ENCODE measurements at places on chromosomes 12 and 14.
A peak's percentile ranks its signal among the peaks of the same experiment; 100 is the strongest.

DNA sequence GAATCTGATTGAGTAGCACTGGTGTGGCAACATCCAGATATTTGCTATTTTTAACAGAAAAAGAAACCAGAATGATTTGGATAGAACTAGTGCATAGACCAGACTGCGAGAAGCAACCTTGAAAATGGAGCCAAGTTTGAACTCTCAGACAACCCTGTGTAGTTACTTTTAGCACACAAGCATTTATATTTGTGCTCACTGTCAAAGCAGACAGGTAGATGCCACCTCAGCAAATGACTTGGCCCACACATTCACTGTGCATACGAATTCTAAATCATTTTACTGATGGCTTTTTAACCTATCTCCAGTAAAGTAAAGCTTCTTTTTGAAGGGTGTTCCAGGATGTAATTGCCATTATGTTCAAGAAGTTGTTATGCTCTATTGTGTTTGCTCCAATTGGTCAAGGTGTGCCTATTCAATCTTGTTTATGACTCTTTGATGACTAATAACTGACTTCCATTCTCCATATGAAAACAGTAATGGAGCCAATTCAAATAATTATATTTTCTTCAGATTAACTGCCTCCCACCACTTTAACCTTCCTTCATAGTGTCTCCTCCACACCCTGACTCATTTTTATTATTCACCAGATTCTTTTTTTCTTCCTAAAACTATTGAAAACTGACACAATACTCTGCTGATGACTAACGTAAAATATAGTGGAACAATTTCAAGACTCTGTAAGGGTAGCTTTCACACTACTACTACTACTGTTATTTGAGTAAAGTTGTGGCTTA is 138.5 kb downstream of the CCER1 start:
- no peak for DNase-seq

GRCh38 chr12:20646239-20646827 is 48.8 kb upstream of the SLCO1C1 start:
- DNase-seq: no peak

DNA sequence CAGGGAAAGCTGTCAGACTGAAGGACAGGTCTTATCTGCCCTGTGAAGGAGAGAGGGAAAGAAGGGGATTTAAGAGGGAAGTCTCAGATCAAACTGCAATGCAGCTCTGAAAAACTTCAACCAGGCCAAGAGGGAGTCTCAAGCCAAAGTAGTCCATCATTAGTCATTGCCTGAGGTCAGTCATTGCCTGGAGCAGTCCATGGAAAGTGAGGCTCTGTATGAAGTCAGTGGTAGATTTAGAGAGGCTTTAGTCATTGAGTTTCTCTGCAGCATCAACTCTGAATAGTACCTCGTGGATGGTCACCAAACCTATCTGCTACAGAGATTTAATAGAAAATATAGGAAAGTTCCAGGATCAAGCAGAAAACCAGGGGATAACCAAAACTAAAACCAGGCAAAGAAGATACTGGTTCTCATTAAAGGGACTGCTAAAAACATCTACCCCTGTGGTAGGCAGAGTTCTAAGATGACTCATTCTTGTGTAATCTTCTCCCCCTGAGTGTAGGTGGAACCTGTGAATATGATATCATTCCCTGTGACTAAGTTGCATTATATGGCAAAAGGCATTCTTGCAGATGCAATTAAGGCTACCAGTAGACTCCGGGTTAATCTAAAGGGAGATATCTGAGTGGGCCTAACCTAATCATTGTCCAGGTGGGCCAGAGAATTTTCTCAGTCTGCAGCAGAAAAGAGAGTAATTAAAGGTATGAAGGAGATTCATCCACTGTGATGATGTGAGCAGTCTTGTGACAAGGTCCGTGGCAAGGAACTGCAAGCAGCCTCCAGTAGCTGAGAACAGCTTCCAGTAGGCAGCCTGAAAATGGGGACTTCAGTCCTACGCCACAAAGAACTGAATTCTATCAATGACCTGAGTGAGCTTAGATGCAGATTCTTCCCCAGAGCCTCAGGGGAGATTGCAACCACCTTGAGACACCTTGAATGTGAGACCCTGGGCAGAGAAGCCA is 123.1 kb downstream of the GALC start:
- DNase-seq: no peak

DNA sequence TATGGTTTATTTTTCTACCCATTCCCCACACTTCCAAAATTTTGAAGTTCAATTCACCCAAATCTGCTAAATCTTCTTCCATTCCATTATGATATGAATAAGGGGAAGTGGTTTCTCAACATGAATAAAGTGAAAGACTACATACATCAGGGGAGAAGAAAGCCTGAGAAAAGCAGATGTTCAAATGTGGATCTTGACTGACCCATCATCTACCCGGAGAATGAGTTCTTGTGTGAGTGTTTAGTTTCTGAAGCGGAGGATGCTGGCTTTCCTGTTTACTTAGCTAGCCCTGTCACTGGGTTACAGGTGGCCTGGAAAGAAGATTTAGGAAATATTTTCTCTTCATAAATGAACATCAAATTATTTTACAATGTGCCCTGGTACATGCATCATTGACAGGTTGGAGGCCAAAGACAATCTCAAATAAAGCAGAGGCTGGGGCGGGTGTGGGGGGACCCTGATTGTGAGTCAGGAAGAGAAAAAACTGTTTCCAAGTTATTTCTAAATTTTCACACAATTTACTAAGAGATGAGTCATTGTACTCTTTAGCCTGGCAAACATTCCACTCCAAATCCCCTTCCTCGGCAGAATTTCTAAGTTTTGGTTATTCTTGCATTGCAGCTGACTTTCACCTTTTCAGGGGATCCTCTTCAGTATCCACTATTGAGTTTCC is 135.6 kb downstream of the SLC25A21 start:
- no peak for DNase-seq

DNA sequence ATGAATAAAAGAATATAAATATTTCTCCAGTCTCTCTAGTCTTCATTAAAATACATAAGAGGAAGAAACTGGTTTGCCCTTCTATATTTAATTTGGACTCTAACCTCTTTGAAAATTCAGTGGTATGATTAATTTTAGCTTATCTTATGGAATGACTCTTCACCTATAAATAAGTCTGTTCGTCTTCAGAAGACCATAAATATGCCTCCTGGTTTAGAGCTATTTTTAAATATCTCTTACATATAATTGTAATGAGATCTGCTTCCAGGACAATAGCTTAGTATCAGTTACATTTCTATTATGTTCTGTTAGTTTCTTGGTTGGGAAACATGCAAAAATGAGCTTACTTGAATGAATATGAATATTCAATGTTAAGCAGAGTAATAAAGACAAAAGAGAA is 257.5 kb upstream of the HMGA2 start:
- DNase-seq: no peak

GRCh38 chr12:92065639-92066038 is 80.0 kb downstream of the BTG1 start:
- DNase-seq: no peak

- DNase-seq: no peak
These were observed 18.6 kb downstream of the GSC start for GRCh38 chr14:94751321-94751720.

GRCh38 chr12:38713294-38713693 is 192.1 kb downstream of the CPNE8 start:
- DNase-seq: no peak

- DNase-seq: no peak
These were observed 10.2 kb downstream of the KCNH3 start for GRCh38 chr12:49548822-49549648.

DNA sequence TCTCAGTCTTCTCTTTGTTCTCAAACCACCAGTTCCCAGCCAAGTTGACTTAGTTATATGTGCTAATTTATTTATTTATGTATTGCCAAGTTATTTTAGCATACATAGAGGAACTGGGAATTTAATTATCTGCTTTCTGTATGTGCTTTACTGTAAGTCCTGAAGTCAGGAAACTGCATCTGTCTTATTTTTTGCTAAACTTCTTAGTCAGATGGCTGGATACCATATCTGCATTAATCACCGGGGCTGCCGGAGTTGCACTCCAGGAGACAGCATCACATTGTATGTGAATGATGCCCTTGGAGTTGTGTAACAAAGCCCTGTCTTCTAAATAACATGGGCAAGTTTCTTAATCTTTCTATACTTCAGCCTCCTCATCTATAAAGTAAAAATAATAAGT is 96.2 kb downstream of the MON2 start:
- no peak for DNase-seq

DNA sequence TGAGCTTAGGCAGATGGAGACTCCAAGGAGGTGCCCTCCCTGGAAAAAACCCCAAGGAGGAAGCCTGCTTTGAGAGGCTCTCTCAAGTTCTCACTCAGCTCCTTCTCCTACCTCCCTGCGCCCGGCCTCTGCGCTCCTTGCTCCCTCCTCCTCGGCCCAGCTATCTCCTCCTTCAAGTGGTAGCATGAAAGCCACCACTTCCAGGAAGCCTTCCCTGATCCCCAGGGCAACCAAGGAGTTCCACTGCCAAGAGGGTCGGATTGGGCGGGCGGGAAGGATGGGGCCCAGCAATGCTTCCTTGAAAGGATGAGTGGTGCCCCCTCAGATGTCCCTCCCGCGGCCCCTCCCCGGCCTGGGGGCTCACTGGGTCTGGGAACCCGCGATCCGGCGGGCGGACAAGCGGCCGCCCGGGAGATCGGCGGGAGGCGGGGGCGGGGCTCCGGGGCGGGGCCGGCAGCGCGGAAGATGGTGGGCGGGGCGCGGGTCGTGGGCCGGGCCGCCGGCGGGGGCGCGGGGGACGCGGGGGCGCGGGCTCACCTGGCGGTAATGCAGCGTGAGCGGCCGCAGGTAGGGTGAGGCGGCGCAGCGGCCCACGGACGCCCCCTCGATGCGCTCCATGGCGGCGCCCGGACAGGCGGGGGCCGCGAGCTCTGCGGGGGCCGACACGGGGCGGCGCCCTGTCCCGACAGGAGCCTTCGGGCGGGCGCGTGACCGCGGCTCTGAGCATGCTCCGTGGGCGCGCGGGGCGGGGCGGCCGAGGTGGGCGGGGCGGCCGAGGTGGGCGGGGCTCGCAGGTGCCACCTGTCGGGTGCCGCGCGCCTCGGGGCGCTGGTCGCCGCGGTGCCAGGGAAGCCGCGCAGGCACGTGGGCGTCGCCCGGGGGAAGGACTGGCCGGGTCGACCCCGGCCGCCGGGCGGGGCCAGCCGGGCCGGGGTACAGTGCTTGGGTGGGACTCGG is at the start of gene NUDT14:
NUDT14 (minus strand) TSS at position 721 of the 957 bp plus-strand sequence; CDS start at position 618, 103 bp downstream.
- peak; percentile 51 for DNase-seq

DNA sequence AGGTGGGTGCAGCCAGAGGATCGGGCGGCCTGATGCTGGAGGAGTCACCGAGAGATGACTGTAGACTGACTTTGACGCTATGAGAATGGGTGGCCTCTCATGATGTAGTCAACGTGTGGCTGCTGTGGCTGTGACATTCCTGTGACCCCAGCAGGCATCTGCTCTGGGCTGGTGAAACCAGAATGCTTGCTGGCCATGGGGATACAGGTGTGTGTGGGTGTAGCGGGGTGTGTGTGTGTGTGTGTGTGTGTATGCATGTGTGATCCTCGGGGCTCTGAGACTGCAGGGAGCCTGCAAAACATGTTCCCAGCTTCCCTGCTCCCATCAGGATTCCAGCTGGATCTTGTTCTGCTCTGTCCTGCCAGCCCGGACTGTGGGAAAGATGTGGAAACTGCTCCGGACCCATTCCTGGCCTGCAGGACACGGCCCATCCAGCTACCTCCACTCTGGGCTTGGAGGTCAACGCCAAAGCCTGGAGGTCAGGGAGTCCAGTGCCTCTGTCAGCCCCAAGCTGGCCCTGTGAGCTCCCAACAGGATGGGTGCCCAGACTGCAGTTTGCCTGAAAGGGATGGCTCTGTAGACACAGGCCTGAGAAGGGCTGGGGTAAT is 18.8 kb upstream of the HHIPL1 start:
- DNase-seq: no peak

DNA sequence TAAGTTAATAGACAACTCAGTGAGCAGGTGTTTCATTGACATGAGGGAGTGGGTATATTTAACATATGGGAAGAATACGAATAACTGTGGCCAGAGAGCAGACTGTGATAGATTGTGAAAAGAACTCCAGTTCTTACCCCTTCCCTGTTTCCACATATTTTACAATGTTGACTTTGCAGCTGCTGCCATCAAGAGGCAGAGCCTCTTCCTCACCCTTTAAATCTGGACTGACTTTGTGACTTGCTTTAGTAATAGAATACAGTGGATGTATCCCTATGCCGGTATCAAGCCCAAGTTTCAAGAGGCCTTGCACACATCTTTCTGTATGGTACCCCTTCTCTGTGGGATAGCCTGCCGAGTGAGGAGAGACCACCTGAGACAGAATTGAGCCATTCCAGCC is 356.7 kb downstream of the ETNK1 start:
- DNase-seq: no peak

DNA sequence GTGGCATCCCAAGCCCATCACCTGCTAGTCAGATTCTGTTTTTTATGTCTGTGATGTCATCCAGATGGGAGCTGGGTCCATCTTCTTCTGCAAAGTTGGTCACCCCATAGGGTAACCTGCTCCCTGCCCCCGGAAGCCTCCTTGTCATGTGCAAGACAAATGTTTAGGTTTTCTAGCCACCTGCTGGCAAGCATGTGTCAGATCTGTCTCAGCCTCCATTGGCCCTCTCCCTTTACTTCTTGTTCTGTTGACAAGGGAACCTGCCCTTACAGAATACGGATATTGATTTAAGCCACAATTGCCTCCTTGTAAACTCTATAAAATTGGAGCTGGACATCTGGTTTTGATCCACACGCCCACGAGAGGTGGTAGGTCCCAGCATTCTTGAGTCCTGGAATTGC is 7.5 kb downstream of the NTF3 start:
- no peak for DNase-seq

GRCh38 chr14:100688598-100689461 is 37.9 kb upstream of the DLK1 start:
- DNase-seq: no peak

DNA sequence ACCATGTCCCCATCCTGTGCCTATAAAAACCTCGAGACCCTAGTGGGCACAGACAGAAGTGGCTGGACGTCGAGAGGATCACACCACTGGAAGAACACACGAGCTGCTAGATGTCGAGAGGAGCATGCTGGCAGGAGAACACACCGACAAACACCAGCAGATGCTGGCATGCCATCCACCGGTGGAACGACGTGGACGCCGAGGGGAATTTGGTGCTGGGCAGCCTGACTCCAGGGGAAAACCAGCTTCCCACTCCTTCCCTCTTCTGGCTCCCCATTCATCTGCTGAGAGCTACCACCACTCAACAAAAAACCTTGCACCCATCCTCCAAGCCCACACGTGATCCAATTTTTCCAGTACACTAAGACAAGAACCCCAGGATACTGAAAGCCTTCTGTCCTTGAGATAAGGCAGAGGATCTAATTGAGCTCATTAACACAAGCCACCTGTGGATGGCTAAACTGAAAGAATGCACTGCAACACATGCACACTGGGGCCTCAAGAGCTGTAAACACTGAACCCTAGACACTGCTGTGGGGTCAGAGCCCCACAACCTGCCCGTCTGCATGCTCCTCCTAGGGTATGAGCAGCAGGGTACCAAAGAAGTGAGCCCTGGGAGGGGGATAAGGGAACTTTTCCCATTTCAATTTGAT is 9.5 kb downstream of the RNASE6 start:
- DNase-seq: no peak

GRCh38 chr12:51441583-51441982 is 17.0 kb downstream of the SLC4A8 start:
- DNase-seq: no peak

Measured in GDM1 (cell line).